ENCODE measurements at places on chromosomes 11 and 22.

- DNase-seq = no peak
Measured at GRCh38 chr22:39132281-39132680, 20.2 kb downstream of the CBX7 start.

DNA sequence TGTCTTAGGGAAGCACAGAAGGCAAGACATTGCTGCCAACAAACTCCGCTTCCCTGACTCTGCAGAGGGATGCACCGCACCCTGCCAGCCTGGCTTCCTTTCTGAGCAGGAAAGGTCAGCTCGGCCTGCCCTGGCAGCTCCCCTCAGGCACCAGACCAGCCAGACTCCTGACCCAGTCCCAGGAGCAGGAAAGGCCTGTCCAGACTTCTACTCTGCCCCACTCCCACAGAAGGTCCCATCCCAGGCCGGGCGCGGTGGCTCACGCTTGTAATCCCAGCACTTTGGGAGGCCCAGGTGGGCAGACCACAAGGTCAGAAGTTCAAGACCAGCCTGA is 17.7 kb downstream of the ARRB1 start:
- DNase-seq = no peak

DNA sequence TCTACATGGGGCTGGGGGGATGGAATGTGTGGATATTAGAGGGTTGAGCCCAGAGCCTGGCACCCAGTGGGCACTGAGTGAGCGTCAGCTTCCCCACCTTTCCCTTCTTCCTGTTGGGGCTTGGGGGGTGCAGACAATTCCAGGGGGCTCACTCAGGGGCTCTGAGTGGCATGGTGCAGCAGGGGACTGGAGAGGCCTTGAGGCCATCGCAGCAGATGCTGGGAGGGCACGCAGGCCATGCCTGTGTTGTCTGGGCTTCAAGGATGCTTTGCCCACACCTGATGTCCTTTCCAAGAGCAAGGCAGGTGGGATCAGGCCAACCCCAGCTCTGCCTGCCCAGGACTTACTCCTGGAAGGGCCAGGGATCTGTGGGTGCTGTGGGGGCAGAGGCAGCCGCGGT is 11.2 kb upstream of the TTLL12 start:
- DNase-seq = no peak

GRCh38 chr11:122177238-122177637 is 61.2 kb upstream of the BLID start:
- no peak for DNase-seq

GRCh38 chr11:86138958-86139357 is 70.1 kb upstream of the PICALM start:
- no peak for DNase-seq

DNA sequence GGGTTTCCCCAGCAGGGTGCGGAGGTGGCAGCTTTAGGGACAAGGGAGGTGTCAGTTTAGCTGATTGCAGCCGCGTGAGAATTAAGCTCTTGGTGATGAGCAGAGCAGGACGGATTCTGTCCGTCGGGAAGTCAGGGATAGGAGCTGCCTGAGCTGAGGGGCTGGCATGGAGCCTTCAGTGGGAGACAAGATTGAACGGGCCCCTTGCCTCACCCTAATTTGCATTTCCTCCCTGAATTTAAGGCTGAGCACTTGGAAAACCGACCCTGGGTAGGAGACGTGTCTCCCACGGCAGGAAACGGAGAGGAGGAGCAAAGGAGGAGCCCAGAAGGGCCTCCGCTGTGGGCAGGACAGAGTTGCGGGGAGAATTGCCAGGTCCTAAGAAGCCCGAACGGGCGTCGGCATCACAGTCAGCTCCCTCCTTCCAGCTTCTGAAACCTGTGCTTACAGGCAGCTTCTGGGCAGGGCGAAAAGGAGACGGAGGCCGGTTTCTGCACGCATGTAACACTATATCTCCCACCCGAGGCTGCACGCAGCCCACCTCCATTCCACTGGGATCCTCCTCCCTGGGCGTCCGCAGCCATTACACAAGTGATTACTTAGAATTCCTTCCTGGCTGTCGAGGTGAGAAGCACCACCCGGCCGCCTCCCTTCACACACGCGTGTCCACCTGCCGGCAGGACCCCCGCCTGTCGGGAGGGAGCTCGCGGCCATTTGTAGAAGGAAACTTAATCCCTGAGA is 345.8 kb downstream of the BRD1 start:
- no peak for DNase-seq

- DNase-seq = no peak
Measured at GRCh38 chr11:6457581-6458320, 16.0 kb downstream of the TRIM3 start.

GRCh38 chr11:10878408-10879214 is 20.8 kb upstream of the ZBED5 start:
- DNase-seq = peak; percentile 74

DNA sequence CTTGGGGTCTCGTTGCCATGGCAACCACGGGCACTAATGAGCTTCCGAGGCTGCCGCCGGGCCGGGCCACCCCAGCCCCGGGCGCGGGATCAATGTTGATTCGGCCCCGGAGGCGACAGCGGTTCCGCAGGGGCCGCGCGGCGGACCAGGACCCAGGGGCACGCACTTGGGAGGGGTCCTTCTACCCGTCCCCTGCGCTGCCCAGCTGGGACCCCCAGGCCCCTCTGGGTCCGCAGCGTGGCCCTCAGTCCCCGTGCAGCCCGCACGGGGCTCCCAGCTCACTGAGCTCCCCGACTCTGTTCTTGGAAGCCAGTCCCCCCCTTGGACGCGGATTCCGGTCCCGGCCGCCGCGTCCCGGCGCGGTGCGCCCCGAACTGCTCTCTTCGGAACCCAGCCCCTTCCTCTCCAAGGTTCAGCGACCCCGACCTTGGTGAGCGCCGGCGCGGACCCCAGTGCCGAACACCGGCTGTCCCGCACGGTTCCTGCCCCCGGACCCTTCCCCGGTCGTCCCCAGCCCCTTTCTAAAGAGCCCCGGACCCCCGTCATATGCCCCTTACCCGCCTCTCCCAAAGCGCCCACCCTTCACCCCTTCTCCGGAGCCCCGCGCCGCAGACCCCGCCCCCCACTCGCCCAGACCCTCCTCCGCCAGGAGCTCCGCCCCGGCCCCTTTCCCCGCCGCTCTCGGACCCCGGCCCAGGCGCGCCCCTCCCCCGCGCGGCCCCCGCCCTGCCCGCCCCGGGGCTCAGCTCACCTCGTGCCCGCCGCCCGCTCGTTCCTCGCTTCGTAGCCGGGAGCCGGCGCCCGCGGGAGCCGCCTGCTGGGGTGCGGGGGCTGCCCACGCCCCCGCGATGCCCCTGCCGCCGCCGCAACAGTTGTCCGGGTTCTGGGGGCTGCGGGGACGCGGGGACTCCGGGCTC is 18.3 kb upstream of the SHISAL1 start:
- DNase-seq = peak; percentile 50

DNA sequence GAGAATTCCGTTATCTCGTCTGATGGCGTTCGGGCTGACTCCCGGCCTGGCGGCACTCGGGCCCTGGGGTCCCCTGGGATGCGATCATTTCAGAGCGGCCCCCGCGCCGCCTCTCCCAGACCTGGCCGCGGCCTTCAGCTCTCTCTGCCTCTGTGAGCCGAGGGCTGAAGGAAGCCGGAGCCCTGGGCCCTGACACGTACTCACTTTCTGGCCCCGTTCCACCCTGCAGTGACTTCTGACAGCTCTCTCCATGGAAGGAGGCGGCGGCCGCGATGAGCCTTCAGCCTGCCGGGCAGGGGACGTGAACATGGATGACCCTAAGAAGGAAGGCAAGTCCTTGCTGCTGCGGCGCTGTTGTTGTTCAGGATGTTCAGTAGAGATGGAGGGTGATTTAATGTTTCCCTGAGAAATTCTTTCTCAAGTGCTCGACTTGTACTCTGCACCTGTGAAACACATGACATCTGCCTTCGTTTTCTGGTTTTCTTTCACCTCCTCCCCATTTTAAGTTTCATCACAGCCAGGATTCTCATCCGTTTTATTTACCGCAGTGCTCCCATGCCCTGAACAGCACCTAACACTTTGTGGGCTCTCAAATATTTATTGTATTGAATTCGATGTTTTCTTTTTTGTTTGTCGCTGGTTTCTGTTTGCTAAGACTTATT is 612 bp downstream of the GTSE1 start:
- DNase-seq = peak; percentile 51

DNA sequence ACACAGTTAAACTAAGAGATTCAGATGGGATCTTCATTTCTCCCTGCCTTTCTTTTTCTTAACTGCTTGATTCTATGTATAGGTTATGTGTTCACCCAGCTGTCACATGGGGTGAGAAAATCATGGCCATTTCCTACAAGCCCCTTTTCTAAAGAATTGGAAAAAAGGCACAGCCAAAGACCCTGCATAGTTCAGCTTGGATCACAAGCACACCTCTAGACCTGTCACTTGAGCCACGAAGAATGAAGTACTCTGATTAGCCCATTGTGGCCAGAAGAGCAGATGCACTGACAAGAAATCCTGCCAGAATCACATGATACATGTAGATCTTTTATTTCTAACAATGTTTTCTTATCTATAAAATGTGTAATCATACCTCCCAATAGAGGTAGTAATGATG is 69.7 kb downstream of the RAB38 start:
- no peak for DNase-seq

DNA sequence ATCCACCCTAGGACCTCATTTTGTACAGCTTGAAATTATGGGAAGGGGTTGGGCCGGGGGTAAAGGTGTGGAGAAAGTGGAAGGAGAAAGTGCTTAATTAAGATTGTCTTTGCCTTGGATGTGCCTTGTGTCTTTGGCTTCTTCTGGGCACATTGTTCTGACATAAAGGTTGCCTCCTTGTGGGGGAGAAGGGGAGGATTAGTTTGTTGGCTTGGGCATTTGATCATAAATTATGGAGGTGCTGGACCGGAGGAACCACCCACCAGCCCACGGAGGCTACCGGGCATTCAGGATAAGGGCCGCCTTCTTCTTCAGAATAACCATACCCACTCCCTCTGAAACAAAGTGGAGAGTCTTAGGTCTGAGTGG is 1.3 kb downstream of the PAFAH1B2 start:
- peak; percentile 75 for DNase-seq

DNA sequence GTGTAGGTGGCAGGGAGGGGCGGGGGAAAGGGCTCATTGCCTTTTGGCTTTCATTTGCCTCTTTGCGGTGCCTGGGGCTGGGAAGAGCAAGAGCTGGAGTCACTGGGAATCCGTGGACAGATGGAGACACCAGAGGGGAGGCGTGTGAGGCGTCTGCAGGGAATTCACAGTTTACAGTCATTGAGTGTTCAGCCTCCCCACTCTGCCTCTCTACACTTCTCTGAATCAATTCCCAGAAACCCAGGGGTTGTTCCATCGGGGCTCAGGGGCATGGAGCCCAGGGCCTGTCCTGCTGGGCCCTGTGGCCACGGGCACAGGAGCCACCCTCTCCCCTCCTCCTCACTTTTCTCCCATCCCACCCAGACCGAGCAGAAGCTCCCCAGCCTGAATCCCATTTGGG is 160.5 kb upstream of the NAV2 start:
- DNase-seq = no peak

DNA sequence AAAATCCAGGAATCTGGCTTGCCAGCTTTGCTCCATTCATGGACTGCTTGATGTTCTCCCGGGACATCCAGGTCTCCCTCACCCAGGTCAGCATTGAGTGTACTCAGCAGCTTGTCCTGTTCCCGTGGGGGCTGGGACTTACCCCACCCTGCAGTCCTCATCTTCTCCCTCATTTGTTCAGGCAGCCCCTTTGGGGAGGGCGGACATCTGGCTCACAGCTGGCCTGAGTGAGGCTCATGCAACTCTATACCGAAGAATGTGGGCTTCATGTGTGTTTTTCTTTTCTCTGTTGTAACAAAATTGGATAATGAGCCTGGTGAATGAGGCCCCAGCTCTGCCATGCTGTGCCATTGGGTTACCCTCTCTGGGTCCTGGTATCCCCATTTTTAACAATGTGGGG is 227.7 kb upstream of the TENM4 start:
- no peak for DNase-seq

Data from GM03348 (cell line).